ENCODE measurements at places on chromosomes 5 and 9. TPM values are rescaled to one million over a fixed set of nuclear protein-coding genes. Genes with fewer than 3 reads are reported as not detected.

GRCh38 chr5:64341340-64341739, 164.5 kb upstream of the RGS7BP start:
- H3K4me3 ChIP-seq, result no peak overlapping the region
- DNase-seq, result no peak
- H3K27ac ChIP-seq, result no peak overlapping the region
- H3K36me3 ChIP-seq, result no peaks in the 10 kb centered on the region

GRCh38 chr9:4433379-4433778, 56.9 kb upstream of the SLC1A1 start:
- no peaks in the 10 kb centered on the region for H3K4me1 ChIP-seq
- H3K27me3 ChIP-seq, result no peaks in the 10 kb centered on the region
- no peak overlapping the region for H3K27ac ChIP-seq
- no peak overlapping the region for H3K4me3 ChIP-seq
- no peak for DNase-seq
- H3K36me3 ChIP-seq, result no peaks in the 10 kb centered on the region

DNA sequence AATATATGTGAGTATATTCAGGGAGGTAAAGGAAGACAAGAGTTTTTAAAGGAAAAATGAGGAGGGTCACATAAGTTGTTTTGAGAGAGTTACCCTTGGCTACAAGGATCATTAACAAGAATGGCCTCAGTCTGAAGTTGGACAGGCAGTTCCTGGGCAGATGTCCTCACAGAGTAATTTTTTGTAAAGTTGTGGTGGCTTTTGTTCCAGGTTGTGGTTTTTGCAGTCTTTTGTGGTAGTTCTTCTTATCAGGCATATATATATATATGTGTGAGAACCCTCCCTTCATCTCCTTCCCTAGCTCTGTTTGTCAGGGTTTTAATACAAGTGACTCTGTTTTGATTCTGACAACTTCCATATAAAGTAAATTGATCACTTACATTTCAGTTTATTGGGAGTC, 60.0 kb downstream of the CSNK1G3 start:
- H3K27me3 ChIP-seq, result no peaks in the 10 kb centered on the region
- no peak overlapping the region for H3K27ac ChIP-seq
- H3K4me1 ChIP-seq, result peaks cover 8% of the 10 kb centered on the region
- no peak for DNase-seq
- H3K36me3 ChIP-seq, result peaks cover 16% of the 10 kb centered on the region

- H3K27me3 ChIP-seq, result no peaks in the 10 kb centered on the region
- H3K4me1 ChIP-seq, result no peaks in the 10 kb centered on the region
- no peaks in the 10 kb centered on the region for H3K36me3 ChIP-seq
- no peak for DNase-seq
Measured at GRCh38 chr9:23563517-23563916, 262.5 kb downstream of the ELAVL2 start.

GRCh38 chr9:81394881-81395675, 294.3 kb downstream of the TLE1 start:
- no peaks in the 10 kb centered on the region for H3K36me3 ChIP-seq
- no peak for DNase-seq
- H3K4me3 ChIP-seq, result no peak overlapping the region
- no peaks in the 10 kb centered on the region for H3K27me3 ChIP-seq
- no peaks in the 10 kb centered on the region for H3K4me1 ChIP-seq

GRCh38 chr9:15240927-15241326, 66.1 kb downstream of the TTC39B start:
- peaks cover 51% of the 10 kb centered on the region for H3K36me3 ChIP-seq
- H3K4me3 ChIP-seq, result no peak overlapping the region
- no peak for DNase-seq
- no peak overlapping the region for H3K27ac ChIP-seq
- peaks cover 7% of the 10 kb centered on the region for H3K4me1 ChIP-seq
- H3K27me3 ChIP-seq, result no peaks in the 10 kb centered on the region

GRCh38 chr9:130782886-130783530, 52.0 kb upstream of the ABL1 start:
- H3K4me3 ChIP-seq, result no peak overlapping the region
- DNase-seq, result no peak

DNA sequence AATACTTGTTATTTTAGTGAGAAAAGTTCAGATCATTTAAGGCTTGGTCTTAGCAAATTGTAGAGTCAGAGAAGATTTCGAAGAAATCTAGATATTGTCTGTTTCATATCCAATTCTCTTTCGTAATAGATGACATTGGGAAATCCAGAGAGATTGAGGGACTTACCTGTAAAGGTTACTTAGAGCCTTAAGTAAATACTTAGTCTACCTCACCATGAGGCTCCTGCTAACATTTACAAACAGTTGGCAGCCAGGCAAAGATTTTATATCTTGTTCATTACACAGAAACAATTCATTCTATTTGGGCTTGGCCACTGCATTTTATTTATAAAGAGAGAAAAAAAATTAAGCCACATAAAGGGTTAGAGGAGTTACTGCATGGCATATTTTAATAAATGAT, 70.3 kb downstream of the FGF10 start:
- no peak for DNase-seq
- H3K27ac ChIP-seq, result no peak overlapping the region
- no peaks in the 10 kb centered on the region for H3K36me3 ChIP-seq
- H3K4me3 ChIP-seq, result no peak overlapping the region
- no peaks in the 10 kb centered on the region for H3K27me3 ChIP-seq

GRCh38 chr9:15972760-15973159, 419.9 kb downstream of the CCDC171 start:
- no peak overlapping the region for H3K27ac ChIP-seq
- H3K36me3 ChIP-seq, result no peaks in the 10 kb centered on the region
- peaks cover 3% of the 10 kb centered on the region for H3K4me1 ChIP-seq
- no peak for DNase-seq
- no peaks in the 10 kb centered on the region for H3K27me3 ChIP-seq

DNA sequence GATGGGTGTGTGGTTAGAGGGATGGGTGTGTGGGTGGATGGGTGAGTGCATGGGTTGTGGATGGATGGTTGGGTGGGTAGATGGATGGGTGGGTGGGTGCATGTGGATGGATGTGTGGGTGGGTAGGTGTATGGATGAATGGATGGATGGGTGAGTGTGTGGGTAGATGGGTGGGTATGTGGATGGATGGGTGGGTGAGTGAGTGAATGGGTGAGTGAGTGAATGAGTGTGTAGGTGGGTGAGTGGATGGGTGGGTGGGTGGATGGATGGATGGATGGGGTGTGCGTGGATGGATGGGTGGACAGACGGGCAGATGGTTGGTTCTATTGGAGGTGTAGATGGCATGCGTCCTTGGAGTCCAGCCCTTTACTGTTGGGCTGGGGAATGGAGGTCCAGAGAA, 17.2 kb downstream of the STKLD1 start:
- no peaks in the 10 kb centered on the region for H3K36me3 ChIP-seq
- no peak overlapping the region for H3K4me3 ChIP-seq
- no peak for DNase-seq
- H3K27me3 ChIP-seq, result peaks cover 2% of the 10 kb centered on the region
- H3K27ac ChIP-seq, result no peak overlapping the region

- no peaks in the 10 kb centered on the region for H3K4me1 ChIP-seq
- H3K27me3 ChIP-seq, result no peaks in the 10 kb centered on the region
- H3K27ac ChIP-seq, result no peak overlapping the region
- no peak for DNase-seq
- no peak overlapping the region for H3K4me3 ChIP-seq
Measured at GRCh38 chr5:165981671-165982070, 2309.8 kb upstream of the WWC1 start.

DNA sequence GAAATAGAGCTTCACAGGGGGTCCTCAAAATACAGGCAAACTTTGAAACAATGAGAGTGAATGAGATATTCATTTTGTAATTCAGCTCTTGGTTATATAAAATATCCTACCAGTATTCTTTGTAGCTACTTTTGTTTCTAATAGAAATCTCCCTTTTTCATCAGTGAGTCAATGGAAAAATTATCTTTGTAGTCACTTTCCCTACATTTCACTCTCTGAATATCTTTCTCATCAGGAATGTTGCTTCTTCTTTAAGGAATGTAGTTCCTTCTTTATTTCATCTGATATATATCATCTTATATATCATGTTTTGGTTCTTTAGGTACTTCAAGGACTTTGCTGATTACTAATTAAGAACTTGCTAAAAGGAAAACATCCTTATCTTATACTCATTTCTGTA, 280.3 kb upstream of the NUDT12 start:
- H3K4me1 ChIP-seq, result no peaks in the 10 kb centered on the region
- no peaks in the 10 kb centered on the region for H3K36me3 ChIP-seq
- no peak for DNase-seq
- no peak overlapping the region for H3K4me3 ChIP-seq

NUDT12 gene
- 0.94 TPM for total RNA-seq

ORM2 gene
- not detected for total RNA-seq

ZNF354C gene
- 9.0 TPM for total RNA-seq

TTC16 gene
- 5.3 TPM for total RNA-seq

FGF1 gene
- total RNA-seq, result not detected

PCDHAC2 gene
- not detected for total RNA-seq

MLANA gene
- total RNA-seq, result not detected

GBGT1 gene
- total RNA-seq, result 4.5 TPM
